ENCODE measurements at places on chromosomes 16 and 17.

GRCh38 chr17:65371702-65372101 lies 189.7 kb downstream of the AXIN2 start:
- no peak for DNase-seq

DNA sequence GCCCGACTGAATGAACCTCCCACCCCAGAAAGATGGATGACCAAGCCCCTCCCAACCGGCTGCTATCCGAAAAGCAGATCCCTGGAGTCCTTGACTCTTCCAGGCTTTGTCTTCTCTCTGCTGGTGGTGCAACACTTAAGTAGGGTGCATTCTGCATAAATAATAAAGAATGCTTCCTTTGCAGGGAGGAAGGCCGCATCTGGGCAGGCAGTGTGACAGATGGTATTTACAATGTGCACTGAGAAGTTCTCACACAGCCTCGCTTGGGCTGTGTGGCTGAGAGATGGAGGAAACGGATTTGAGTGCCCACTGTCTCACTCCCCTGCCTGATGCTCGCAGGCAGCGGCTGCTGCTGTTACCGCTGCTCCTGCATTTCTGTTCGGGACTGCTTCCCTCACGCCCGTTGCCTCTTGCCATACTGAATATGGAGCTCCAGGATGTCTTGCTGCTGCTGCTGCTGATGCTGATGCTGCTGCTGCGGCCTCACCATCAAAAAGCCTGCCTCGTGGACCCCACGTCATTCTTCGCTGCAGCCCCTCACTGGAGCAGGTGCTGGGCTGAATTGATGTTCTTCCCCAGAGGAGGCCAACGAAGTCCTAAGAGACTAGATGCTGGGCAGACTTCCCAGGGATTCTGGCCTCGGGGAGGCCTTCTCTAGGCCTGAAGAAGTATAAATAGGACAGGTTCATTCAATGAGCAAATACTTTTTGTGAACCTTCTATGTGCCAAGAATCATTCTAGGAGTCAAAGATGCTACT lies 7.1 kb upstream of the RHBDL3 start:
- DNase-seq: peak; percentile 84

DNA sequence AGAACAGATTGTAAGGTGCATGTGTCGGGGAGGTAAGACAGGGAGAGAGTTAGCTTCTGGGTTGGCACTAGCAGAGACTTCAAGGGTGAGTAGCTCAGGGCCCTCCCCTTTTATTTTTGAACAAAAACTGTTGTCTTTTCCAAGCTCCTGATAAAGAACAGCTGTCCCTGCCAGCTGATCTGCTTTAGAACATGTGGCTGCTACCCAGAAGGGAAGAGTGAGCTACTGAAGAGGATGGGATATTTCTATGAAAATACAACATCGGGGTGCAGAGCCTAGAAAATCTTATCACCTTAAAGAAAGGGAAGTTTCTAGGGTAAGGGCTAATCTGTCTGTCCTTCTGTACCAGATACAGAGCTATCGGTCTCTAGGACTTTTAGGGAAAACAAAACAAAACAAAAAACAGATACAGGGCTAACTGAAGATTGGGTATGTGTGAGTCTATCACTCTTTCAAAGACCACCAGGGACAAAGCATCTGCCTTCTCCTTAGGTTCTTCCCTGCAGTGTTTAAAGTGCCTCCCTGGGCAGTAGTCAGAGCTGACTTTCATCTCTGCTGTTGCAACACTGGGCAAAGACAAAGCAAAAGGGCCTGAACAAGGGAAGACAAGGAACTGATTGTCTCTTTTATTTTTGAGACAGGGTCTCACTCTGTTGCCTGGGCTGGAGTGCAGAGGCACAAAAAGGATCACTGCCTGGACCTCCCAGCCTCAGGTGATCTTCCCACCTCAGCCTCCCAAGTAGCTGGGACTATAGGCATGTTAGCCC lies 5.0 kb upstream of the DHRS13 start:
- no peak for DNase-seq

GRCh38 chr16:71629278-71630016 lies 3.5 kb downstream of the MARVELD3 start:
- no peak for DNase-seq

DNA sequence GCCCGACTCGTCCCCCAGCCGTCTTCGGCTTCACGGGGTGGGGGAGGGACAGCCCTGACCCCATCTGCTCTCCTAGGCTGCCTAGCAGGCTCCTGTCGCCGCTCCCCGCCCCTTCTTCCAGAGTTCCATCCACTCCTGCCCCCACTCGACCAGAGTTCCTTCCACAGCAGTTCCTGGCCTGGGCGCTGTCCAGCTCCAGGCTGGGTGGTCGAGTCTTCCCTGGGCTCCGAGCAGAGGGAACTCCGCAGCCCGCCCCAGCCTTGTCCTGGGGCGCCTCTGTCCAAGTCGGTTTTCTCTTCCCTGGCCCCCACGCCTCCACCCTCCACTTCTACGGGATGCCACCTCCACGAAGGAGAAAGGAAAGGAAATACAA lies 1.4 kb downstream of the PYY start:
- DNase-seq: no peak

- DNase-seq: peak; percentile 54
These were observed 13.4 kb downstream of the IRF8 start for GRCh38 chr16:85912211-85912974.

GRCh38 chr16:55146966-55147365 lies 177.0 kb upstream of the IRX6 start:
- DNase-seq: peak; percentile 9

- DNase-seq: no peak
These were observed 118.6 kb downstream of the PRKCA start for GRCh38 chr17:66420961-66421371.

GRCh38 chr16:50837324-50837723 lies 95.4 kb downstream of the CYLD start:
- no peak for DNase-seq
